Activated CD8-positive, alpha-beta memory T cell treated with anti-CD3 and anti-CD28 coated beads for 1 hour (primary cell): ENCODE measurements at places on chromosomes 11 and 22.

GRCh38 chr22:29734406-29734805 is 14.6 kb downstream of the CABP7 start:
- no peak for DNase-seq

- no peak for DNase-seq
Measured at GRCh38 chr11:62372871-62373270, 35.6 kb downstream of the ASRGL1 start.

GRCh38 chr11:46275964-46276641 is 1.4 kb upstream of the CREB3L1 start:
- DNase-seq = no peak

DNA sequence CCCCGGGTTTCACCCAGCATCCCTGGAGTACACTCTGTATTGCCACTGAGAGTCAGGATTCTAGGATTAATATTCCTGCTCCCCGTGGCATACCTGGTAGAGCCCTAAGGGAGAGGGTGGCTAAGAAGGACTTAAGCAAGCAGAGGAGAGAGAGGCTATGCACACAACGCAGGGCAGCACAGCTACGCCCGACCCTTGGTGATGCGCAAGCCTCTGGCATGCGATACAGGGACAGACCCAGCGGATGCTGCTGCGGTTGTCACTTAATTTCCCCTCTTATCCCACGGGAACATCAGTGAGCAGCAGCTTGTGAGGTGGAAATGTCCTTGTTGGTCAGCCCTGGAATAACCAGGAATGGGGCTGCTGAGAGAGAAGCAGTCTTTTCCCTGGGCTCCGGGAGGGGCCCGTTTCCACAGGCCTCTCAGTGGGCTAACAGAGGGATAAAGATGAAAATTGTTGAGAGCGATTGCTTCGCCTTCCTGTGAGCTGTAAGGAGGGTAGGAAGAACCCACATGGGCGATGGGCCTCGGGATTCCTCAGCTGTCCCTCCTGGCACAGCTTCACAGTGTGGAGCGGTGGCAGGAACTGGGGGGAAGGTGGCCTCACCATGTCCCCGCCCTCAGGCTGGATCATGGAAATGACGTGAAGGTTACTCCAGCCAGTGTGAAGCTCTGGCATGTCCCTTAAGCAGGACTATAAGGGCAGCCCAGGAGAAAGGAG is 48.4 kb upstream of the RAB1B start:
- no peak for DNase-seq

GRCh38 chr11:12824281-12825041 is 150.2 kb downstream of the TEAD1 start:
- no peak for DNase-seq
